Stimulated activated CD8-positive, alpha-beta memory T cell treated with anti-CD3 and anti-CD28 coated beads, Interleukin-4, amount 100 ng/mL, for 24 hours (primary cell): ENCODE measurements at places on chromosomes 1 and 21.

GRCh38 chr1:162285149-162285561 is 91.5 kb downstream of the SPATA46 start:
- no peak for DNase-seq

DNA sequence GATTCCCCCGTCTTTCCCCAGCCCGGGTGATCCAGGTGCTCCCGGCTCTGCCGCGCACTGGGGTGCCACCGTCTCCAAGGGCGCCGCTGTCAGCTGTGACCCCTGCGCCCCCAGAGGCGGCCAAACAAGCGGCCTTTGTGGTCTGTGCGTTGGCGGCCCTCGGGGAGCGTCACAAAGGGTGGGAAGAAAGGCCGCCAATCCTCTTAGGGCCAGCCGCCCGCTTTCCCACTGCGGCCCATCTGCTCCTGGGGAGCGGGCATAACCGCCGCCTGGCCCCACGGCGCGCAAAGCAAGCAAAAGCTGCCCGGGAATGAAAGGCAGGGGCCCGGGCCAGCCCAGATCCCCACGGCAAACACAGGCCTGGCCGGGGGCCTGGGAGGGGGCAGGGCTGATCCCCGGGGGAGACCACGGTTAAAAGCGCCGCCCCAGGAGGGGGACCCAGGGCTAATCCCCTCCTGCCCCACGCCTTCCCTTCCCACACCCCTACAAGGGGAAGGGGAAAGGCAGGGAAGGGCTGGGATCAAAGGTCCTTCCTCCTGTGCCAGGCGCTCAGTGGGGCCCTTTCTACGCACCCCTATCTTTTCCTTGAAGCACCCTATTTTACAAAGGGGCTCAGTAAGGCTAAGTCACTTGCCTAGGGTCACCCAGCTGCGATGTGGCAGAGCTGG is 24.0 kb downstream of the C1QB start:
- no peak for DNase-seq

GRCh38 chr1:231312432-231312788 is 25.2 kb downstream of the EXOC8 start:
- no peak for DNase-seq

DNA sequence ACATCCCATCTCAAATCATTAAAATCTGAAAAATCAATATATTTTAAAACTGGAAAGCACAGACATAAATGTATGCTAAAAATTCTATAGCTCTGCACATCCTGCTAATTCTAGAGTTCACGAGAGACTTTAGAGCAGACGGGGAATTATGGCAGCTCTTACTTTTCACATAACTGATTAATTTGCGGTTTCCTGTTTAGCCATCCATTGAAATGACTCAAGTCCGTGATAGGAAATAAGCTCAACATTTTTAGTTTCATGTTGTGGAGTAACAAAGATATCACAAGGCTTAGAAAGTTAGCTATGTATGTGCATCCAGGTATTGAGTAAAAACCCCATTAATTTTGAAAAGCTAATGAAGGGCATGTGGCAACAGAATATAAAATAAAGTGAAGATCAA is 123.2 kb downstream of the SMYD2 start:
- DNase-seq = no peak

DNA sequence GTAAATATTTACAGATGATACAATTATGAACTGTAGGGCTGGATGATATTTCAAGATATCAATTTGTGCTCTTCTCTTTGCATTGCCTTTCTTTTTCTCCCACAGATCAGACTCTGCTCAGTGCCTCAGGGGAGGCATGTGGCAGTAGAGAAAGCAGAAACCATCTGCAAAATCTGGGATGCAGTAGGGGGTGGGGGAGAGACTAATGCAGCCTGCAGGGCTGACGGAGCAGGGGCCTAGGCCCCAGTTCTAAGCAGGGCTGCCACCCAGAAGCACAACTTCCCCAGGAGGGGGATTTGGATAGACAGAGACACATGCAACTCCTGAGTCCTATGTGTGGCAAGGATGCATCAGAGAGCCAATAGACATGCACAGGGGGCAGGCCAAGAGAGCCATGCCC is 511.6 kb downstream of the SMYD3 start:
- DNase-seq = no peak

GRCh38 chr1:23701310-23701709 is 9.7 kb downstream of the RPL11 start:
- DNase-seq = no peak

DNA sequence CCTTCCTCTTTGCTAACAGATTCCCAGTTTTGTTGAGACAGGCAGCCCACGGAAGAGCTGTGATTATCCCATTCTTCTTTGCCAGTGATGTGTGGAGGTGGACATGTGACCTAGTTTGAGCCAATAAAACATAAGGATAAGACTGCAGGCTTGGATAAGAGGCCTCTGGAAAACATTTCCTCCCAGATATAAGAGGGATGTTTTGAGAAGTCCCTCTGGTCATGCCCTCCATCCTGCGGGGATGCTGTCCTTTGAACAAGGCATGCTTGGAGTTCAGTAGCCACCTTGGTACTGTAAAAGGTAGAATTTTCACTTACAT is 155.7 kb downstream of the TM2D1 start:
- no peak for DNase-seq

GRCh38 chr1:11180342-11180744 is 8.8 kb upstream of the ANGPTL7 start:
- DNase-seq = no peak

DNA sequence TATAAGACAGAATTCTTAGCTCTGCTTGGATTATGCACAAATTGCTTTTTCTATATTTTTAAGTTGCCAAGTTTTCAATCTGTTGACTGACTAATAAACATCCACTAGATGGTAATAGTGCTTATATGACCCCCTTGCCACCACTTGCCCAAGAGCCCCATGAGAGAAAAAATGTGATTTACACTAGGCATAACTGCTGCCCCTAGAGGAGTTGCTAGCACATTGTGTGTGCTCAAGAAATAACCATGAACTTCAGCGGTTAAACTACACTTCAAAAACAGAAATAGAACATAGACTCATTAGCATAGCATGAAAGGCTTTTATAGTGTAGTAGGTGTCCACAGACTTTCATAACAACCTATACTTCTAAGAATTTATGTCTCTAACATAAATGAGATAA is 61.4 kb downstream of the BRINP3 start:
- DNase-seq = no peak

DNA sequence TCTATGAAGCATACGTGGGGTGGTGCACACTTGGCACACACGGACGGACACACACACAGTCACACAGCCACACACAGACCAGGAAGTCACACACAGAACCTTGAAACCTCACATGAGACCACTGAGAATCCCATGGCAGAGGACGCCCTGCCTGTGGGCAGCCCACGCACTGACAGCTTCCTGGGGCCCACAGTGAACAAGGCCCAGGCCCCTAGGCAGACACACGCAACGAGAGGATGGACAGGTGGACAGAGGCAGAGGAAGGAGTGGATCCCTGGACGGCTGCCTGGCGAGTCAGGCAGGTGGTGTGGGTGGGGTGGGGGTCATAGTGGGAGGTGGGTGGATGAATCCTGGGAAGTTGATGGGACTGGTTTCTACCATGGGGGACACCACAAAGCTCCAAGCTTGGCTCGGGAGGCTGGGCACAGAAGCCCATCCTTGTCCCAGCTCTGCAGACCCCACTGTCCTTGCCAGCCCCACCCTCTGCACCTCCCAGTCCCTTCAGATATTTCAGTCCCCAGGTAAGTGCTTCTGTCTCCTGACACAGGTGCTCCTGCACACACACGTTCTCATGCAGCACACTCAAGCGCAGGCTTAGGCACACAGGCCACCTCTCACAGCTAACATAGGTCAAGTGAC is 49.1 kb downstream of the WNT9A start:
- DNase-seq = no peak
